Bronchial epithelial cell (primary cell): ENCODE measurements at places on chromosomes 3 and 15.

- peak; percentile 87 for DNase-seq
These were observed 909 bp upstream of the GPD1L start for GRCh38 chr3:32105291-32106131.

DNA sequence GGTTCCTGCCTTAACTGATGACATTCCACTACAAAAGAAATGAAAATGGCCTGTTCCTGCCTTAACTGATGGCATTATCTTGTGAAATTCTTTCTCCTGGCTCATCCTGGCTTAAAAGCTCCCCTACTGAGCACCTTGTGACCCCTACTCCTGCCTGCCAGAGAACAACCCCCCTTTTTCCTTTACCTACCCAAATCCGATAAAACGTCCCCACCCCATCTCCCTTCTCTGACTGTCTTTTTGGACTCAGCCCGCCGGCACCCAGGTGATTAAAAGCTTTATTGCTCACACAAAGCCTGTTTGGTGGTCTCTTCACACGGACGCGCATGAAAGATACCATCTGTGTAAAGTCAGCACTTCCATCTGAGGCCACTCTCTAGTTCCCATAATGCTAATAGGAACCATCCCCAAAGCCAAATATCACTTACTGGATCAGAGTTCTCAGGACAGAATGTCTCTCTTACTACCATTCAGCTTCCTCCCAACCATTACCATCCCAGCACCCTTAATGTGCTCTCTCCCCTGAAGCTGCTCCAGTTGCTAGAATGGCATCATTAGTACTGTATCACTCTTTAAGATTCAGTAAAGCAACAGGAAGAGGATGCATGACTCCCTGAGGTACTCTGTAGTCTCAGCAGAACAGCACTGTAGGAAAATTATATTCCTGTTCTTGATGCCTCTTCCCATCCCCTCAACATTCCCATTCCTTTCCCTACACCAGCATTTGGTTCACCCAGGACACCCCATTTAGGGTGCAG, 2.3 kb upstream of the HRG start:
- no peak for DNase-seq

GRCh38 chr15:40323239-40323952, at the start of gene INAFM2:
Gene INAFM2, plus strand, starts transcription at chr15:40323692. Its CDS starts 364 bp downstream, at chr15:40324056.
- DNase-seq, result peak; percentile 66

GRCh38 chr3:13040361-13041074, 32.7 kb downstream of the IQSEC1 start:
- no peak for DNase-seq

DNA sequence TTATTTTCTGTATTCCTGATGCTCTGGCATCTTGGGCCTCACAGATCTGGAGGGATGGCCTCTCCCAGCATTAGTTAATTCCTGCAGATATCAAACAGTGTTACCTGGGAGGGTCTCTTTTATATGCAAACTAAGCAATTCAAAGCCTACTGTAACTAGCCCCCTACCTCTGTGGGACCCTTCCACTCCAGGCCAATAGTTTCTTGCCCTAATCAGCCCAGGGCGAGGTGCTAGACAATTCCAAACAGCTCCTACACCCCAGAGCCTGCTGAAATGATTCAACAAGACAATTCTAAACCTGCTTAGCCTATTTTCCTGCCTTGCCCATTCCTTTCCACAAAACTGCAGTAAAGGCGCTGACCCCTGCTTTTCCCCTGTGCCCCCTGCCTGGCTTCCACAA, 106.6 kb upstream of the IGSF10 start:
- DNase-seq, result no peak

GRCh38 chr3:23735062-23735461, 70.7 kb upstream of the UBE2E1 start:
- DNase-seq, result no peak

DNA sequence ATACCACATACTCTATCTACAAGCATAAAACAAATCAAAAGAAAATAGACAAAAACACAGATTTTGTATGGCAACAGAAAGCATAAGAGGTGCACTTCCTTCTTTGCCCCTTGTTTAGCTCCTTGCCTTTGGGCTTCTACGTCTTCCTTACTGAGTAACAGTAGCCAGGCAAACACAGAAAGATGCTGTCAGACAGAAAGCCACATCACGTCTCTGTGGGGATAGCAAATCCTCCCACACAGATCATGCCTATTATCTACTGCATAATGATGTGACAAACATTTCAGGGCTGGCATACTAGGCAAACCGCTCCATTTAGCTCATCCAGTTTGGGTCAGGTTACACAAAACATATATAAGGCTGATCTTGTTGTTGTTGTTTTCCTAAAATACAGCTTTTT, 92.7 kb downstream of the BOC start:
- no peak for DNase-seq

DNA sequence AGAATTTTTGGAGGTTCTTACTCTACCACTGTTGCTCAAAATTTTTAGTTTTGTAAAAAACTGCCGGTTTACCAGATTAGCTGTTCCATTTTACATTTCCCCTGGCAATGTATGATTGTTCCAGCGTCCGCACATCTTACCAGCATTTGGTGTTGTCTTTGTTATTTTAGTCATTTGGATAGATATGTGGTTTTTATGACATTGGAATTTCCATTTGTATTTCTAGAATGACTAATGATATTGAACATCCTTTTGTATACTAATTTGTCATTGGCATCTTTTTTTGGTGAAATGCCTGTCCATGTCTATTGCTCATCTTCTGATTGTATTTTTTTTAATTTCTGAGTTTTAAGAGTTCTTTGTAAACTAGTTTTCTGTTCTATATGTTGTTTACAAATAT, 28.5 kb downstream of the LRRC28 start:
- DNase-seq, result no peak

- DNase-seq, result peak; percentile 83
These were observed 58.7 kb downstream of the FOXB1 start for GRCh38 chr15:60062826-60063225.

DNA sequence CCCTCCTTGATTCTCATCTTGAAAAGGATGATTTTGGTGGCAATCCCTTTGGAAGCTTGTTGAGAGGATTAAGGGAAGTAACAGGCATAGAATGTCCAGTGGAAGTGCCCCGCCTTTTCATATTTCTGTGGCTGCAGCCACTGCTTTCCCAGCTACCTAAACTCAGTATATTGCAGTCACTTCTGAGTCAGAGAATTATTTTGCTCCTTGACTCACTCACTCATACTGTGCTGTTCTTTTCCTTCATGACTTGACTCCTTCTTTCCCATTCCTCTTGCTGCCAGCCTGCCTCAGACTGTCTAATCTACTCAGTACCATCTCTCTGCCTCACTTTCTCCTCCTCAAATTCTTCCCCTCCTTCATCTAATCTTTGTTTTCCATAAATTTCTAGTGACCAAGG, 26.5 kb upstream of the POLR2M start:
- DNase-seq, result peak; percentile 82

DNA sequence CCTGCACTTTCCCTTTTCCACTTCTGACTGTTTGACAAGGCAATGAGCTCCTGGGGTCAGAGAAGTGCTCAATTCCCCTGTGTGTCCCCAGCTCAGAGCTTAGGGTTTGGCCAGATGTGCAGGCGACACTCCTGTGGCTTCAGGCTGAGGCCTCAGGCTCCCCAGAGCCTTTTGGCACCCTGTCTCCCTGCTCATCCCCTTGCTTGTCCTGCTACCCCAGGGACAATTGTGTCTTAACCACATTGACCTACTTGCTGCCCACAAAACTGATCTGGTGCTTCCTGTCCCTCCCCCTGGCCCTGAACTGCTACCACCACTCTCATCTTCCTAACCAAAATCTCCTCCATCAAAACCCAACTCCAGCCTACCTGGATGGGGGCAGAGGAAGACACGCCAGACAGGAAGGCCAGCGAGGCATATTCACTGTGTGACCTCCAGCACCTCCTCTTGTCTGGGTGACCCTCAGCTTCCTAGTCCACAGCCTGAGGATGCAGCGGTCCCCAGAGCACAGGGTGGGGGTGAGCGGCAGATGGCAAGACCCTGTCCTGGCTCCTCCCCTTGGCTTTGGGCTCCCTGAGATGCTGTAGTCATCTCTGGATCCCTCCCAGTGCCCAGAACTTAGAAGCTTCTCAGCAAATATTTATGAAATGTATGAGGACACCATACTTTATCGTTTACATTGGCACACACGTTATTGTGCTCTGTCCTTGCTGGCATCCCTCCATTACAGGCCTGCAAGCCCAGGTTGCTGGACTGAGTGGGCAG, 98.9 kb upstream of the SLC6A6 start:
- no peak for DNase-seq

- peak; percentile 49 for DNase-seq
These were observed at the start of gene KLHDC8B for GRCh38 chr3:49171119-49171774. Gene KLHDC8B, plus strand, starts transcription at chr3:49171598. Its CDS starts 1,172 bp downstream, at chr3:49172770.

DNA sequence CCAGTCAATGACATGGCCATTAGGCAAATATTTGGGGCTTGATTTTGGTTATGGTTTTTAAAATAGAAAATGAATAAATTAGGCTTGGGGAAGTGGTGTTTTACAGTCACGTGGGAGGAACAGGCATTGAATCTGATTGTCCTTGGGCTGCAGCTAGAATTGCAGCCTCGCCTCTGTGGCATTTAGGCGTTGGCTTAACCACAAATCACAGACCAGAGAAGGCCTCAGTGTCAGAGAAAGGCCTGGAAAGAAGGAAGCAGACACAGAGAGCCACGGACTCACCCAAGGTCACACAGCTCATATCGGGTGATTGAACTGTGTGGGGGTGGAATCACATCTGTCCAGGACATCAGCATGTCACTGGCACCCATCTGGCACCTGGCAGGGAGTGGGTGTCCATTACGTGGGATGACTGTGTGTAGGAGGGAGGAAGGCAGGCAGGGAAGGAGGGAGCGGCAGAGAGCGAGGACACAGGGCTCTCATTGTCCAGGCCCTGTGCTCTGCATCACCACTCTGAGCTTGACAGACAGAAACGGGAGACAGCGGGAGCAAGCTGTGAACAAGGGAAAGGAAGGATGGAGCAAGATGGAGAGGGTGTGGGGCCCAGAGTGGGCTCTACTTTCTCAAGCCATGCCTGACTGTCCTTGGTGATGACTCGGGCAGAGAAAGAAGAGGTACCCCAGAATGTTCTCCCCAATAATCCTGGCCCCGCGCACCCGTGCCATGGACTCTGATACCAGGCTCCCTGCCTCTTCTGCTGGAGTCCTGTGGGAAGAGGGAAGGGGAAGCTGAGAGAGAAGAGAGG, 186.4 kb downstream of the FAM43A start:
- DNase-seq, result peak; percentile 51

- no peak for DNase-seq
These were observed 764.4 kb upstream of the NECTIN3 start for GRCh38 chr3:110307065-110307809.

- no peak for DNase-seq
These were observed 77.6 kb upstream of the ACP3 start for GRCh38 chr3:132239587-132239986.

GRCh38 chr3:178517665-178518334, 18.4 kb upstream of the KCNMB2 start:
- DNase-seq, result no peak

DNA sequence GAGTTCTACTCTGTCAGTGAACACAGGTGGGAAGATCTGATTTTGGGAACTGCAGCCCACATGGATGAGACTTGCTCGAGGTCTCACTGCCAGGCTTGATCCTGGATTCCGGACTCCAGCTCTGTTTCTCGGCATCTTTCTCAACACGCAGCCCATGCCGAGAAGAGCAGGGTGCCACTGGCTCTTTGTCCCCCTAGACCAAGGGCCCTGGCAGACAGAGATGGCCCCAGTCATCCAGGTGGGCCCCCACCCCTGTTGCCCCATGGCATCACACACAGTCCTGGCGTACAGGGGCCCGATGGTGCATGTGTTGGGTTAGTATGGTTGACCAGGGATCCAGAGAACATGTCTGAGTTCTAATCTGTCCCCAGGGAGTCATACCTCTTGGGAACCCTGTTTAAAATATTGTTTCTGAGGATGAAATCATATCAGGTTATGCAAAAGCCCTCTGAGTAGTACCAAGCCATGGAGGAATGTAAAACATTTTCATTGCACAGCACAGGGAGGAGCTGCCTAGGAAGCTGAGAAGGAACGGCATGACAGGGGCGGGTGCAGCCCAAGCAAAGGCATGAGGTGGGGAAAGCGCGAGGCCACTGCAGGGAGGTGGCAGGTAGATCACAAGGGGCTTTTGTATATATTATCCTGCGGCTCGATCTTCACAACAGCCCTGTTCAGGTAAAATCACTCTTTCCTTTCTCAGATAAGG, 320.6 kb downstream of the UACA start:
- DNase-seq, result no peak

DNA sequence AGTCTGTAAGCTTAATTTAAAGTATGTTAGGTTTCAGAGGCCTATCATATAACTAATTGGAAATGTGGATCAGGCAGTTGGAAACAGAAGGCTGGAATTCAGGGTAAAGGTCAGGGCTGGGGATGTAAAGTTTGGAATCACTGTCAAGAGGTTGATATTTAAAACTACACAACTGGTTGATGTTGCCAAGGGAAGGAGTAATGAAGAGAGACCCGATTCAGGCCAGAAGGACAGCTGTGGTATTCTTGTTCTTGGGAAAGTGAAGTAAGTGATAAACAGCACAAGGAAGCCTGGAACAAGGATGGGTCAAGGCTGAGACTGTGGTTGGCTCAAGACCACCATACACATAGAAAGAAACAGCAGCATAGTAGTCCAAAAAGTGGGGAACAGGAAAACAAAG, 654.2 kb downstream of the NTRK3 start:
- DNase-seq, result no peak

DNA sequence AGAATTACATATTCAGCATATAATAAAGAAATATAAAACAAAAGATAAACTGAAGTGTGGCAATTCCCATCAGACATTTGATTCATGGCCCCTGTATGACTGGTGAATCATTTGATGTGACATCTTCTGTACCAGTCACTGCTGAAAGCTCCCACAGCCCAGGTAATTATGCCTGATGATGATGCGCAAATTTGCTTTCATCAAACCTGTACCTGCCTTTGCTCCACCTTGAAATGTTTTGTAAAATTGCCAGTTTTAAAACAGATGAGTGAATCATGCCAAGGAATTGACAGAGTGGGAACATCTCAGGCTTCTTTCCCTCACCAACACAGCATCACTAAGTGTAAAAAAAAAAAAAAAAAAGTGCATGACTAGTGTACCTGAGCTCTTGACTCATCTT, 66.5 kb upstream of the EIF1B start:
- peak; percentile 62 for DNase-seq

- DNase-seq, result no peak
These were observed 664.7 kb downstream of the IGSF11 start for GRCh38 chr3:118369892-118370491.

GRCh38 chr3:67294341-67294740, 296.2 kb downstream of the KBTBD8 start:
- no peak for DNase-seq
